Stimulated activated CD8-positive, alpha-beta memory T cell treated with anti-CD3 and anti-CD28 coated beads, Interleukin-7, amount 100 ng/mL, for 4 hours (primary cell): ENCODE measurements at places on chromosomes 16 and 17.

GRCh38 chr17:19897903-19898302 lies 30.2 kb upstream of the ULK2 start:
- no peak for DNase-seq

DNA sequence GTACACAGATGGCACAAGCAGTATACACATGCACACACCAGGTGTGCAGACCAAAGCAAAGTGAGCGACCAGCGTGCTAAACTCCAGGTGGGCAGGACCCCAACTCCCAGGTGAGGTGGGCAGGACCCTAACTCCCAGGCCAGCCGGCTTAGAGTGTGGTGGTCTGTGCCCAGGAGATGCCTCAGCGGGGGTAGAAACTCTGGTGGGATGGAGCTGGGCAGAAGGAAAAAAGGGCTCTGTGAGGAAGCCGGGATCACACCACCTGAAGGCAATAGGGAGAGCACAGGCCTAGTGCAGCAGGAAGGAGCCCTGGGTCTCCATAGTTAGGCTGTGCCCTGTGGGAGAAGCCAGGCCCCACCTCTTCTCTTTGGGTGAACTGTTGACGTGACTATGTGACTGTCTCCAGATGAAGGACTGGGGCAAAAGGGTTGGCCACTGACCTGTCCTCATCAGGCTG lies 1.6 kb upstream of the FOXJ1 start:
- DNase-seq: no peak

GRCh38 chr16:27566417-27566816 lies 16.5 kb downstream of the KATNIP start:
- no peak for DNase-seq

GRCh38 chr17:6028294-6028693 lies 41.9 kb upstream of the WSCD1 start:
- no peak for DNase-seq

GRCh38 chr16:4604401-4604800 lies 10.3 kb downstream of the UBALD1 start:
- no peak for DNase-seq

DNA sequence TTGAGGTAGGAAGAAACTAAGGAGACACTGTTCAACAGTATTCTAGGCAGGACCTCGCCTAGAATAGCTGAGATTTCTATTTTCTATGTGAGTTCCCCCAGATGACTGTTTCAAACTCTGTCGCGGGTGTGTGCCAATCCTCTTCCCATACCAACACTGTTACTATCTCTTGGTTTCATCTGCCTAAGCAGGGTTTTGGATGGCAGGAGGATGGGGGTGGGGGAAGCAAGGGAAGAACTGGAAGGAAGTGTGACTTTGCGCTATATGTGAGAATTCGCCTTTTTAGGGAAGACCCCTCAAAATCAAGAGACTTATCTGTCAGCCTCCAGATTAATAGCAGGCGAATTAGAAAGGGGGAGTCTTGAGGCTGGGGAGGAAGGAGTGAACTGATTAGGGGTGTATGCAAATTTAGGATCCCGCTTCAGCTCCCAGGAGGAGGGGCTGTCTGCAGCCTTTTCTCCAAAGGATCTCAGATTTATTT lies 521 bp upstream of the G6PC3 start:
- DNase-seq: no peak

DNA sequence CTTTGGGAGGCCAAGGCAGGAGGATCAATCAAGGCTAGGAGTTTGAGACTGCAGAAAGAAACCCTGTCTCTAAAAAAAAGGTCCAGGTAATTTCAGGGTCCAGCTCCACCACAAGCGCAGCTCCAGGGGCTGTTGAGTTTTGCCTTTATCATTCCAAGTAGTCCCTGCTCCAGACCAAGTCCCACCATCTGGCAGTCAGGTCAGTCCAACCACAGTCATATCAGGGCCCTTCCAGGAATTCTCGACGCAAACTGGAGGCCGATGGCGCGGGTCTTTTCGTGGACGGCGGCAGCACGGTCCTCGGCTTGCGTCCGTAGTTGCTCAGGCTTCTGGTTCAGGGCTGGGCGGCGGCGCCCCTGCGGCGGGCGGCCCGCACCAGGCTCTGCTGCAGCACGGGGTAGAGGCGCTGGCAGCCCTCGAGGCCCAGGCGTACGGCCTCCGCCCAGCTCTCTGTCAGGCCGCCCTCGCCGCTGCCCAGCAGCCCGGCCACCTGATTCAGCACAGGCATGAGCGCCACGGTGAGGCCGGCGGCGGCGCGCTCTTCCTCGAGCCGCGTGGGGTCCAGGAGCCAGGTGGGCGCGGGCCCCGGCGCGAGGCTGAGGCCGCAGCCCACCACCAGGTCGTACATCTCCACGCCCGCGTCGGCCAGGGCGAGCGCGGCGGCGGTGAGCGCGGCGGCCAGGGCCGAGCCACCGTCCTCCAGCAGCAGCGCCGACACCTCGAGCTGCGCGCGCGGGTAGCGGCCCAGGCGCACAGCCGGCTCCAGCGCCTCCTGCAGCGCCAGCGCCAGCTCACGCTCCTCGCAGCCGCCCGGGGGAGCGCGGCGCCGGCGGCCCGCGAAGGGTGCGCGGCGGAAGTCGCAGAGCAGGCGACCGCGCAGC lies 752 bp downstream of the EXOSC6 start:
- no peak for DNase-seq

DNA sequence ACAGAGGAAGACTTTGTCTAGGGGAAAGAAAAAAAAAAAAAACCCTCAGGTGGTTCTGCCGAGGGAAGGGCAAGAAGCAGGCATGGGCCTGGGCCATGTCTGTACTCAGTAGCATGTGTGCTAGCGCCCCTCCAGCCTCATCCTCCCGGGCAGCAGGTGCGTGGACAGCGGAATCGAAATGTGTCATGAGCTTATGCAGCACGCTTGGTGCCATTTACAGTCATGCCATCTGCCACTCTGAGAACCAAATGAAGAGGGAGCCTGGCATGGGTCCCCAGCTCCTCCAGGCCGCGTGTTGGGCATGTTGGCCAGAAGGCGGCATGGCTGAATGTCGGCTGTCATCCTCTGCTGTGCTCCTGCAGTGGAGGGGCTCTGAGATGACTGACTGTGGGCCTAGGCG lies 31.4 kb downstream of the CRAMP1 start:
- DNase-seq: no peak

GRCh38 chr17:47279062-47279801 lies 25.6 kb downstream of the ITGB3 start:
- DNase-seq: no peak

DNA sequence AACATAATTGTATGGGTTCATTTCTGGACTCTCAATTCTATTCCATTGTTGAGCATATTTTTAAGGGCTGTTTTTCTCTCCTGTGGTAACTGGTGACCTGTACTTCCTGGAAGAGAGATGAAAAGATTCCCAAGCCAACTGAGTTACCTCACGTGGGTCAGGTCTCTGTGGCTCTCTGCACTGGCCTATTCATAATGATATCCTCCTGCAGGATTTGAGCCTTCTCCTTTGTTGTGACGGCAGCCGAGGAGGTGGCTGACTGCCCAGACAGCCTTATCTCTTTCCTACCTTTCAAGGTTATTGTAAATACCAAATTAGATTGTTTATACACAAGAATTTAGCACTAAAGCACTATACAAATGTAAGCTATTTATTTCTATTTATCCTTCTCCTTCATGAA lies 2.7 kb upstream of the ACE start:
- no peak for DNase-seq

DNA sequence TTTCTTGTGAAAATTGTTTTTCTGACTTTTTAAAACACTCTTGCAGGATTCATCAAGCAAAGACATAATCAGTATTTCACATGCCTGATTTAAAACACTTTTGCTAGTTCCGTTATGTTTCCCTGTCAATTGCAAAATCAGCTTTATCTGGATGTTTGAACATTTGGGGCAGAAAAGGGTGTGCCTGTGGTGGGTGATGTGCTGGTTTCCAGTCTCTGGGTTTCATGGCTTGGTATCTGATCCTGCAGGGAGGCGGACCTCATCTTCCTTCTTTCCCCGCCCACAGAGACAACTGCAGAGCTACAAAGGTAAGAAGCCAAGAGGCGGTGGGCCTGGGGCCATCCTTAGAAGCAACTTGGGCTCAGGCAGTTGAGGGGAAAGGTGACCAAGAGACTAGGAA lies 41.8 kb downstream of the NLRC5 start:
- no peak for DNase-seq

DNA sequence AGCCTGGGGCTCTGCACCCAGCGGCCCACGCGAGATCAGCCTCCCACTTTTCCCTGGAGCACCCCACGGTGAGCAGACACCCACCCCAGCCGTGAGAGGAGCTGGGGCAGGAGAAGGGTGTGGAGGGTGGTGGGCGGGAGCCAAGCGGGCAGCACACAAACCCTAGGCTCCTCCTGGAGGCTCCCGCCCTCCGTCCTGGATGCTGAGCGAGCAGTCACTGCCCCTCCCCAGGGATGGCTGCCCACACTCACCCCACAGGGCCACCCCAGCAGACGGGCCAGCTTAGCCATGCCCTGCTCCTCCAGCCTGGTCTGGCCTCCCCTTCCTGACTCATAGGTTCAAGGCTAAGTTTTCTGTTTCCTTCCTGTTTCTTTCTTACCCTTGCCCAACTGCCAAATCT lies 15.7 kb upstream of the ABCC3 start:
- DNase-seq: no peak

DNA sequence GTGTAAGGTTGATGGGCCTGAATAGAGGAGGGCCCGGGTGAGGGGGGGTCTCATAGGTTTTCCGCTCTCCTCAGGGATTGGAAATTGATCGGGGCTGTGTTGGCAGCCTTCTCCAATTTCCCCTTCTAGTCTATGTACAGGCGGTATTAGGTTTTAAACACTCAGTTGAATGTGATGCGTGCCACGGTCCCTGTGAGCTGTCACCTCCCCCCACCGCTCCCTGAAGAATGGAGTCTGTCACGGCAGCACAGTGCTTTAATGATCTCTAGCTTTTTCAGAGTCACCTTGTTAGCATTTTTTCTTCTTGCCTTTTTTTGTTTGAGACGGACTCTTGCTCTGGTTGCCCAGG lies 800 bp downstream of the COX4I1 start:
- peak; percentile 12 for DNase-seq

DNA sequence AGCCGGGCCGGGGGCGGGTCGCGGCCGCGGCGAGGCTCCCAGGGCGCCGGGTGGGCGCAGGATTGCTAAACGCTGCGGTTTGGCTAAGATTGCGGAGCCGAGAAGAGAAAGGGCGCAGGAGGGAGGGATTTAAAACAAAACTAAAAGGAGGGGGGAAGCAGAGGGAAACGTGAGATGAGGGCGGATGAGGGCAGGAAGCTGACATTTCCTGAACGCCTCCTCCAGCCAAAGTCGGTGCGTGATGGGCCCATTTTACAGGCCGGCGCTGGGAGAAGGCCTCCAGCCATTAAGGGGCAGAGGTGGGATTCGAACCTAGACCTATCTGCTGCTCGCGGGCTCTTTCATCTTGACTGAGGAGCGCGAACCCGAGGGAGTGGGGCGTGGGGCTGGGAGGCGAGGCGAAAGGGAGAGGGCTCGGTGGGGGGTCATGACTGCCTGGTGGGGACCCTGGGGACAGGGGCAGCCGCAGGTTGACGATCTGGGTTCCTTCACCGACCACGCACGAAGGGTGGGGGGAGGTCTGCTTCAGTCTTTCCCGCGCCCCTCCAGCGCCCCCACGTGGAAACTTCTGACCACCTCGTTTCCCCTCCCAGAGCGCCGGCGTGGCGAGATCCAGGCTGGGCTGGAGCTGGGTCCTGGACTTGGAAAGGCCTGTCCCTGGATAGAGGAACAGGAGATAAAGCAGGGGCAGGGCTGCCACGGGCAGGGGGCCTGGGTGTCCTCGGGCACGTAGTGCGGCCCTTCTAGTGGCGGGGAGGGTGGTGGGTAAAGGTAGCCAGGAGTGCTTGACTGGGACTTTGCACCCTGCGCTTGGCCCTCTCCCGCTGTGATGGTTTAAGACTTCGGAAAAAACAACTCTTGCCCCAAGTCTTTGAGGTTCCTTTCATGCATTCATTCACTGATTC lies 3.8 kb upstream of the TAC4 start:
- peak; percentile 49 for DNase-seq

GRCh38 chr17:60154616-60155426 lies 5.0 kb downstream of the CA4 start:
- no peak for DNase-seq

DNA sequence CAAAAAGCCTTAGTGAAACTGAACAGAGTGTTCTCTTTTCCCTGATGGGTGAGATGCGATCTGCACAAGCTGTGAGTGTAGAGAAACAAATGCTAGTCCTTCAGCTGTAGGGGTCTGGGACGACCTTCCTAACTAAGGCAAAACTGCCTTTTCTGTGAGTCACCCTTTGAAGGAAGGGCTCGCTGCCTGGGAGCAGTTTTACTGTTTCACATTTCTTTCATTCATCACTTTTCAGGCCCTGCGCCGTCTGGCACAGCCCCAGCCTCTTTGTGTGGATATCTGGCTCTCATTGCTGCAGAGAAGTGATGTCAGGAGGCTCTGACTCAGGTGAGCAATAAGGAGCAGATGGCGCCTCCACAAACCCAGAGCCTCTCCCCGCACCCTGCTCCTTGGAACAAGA lies 57.4 kb downstream of the HS3ST3A1 start:
- no peak for DNase-seq

- no peak for DNase-seq
Observed at GRCh38 chr16:64412578-64413280, 709.1 kb downstream of the CDH11 start.

- no peak for DNase-seq
Observed at GRCh38 chr17:74089869-74090464, 113.5 kb upstream of the RPL38 start.

DNA sequence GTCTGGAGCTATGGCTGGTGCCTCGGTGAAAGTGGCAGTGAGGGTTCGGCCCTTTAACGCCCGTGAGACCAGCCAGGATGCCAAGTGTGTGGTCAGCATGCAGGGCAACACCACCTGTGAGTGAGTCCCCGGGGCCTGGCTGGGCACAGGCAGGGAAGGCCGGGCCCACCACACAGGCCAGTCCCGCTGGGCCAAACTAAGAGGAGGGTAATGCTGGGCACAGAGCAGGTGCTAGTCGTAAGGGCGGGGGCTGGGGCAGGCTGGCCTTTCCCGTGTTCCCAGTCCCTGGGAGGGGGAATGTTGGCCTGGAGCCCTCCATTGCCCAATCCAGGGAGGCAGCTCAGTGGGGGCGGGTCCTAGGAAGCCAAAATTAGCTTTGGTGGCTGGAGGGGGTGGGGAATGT lies 2.5 kb downstream of the KIF1C start:
- no peak for DNase-seq

DNA sequence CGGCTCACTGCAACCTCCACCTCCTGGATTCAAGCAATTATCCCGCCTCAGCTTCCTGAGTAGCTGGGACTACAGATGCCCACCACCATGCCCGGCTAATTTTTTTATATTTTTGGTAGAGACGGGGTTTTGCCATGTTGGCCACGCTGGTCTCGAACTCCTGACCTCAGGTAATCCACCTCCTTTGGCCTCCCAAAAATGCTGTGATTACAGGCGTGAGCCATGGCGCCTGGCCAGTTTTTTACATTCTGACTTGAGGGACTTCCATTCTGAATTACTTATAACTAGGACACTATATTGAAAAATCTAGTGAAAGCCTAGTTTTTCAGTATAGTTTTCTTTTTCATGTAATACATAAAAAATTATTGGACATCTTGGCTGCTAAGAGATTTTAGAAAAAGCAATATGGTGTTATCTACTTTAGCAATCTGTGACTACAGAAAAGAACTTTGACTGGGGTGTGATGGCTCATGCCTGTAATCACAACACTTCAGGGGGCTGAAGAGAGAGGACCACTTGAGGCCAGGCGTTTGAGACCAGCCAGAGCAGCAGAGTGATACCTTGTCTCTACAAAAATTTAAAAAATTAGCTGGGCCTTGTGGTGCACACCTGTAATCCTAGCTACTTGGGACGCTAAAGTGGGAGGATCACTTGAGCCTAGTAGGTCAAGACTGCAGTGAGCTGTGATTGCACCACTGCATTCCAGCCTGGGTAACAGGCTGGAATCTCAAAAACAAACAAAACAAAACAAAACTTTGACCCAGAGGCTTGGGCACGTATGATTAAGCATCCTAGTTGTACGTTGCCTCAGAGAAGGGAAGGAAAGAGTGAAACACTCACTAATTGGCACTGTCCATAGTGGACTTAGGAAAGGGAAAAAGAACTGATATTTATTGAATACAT lies 26.8 kb upstream of the GOSR1 start:
- DNase-seq: no peak
